Pancreas (tissue), 10 donors: ENCODE measurements at places on chromosomes 3 and 15. TPM values are rescaled to one million over a fixed set of nuclear protein-coding genes. Genes with fewer than 3 reads are reported as not detected.

Gene AMIGO3
- total RNA-seq = not detected

Gene SLC2A2
- total RNA-seq = 0.98 TPM

Gene ATP13A5
- total RNA-seq = 0.14 TPM

DNA sequence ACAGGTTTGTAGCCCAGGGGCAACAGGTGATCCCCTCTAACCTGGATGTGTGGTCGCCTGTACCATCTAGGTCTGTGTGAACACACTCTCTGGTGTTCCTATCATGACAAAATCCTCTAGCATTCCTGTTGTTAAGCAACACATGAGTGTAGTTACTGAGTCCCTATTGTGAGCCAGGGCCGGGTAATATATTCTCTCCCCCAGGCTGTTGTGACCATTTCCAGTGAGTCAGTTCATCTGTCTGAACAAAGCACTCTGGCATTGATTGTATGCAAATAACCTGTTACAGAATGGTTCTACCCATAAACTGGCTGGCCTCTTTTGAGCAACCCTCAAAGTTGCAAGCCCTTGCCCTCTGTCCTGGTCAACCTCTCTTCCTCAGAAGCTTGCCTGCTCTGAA lies 2.6 kb upstream of the FLNB start:
- DNase-seq = no peak

DNA sequence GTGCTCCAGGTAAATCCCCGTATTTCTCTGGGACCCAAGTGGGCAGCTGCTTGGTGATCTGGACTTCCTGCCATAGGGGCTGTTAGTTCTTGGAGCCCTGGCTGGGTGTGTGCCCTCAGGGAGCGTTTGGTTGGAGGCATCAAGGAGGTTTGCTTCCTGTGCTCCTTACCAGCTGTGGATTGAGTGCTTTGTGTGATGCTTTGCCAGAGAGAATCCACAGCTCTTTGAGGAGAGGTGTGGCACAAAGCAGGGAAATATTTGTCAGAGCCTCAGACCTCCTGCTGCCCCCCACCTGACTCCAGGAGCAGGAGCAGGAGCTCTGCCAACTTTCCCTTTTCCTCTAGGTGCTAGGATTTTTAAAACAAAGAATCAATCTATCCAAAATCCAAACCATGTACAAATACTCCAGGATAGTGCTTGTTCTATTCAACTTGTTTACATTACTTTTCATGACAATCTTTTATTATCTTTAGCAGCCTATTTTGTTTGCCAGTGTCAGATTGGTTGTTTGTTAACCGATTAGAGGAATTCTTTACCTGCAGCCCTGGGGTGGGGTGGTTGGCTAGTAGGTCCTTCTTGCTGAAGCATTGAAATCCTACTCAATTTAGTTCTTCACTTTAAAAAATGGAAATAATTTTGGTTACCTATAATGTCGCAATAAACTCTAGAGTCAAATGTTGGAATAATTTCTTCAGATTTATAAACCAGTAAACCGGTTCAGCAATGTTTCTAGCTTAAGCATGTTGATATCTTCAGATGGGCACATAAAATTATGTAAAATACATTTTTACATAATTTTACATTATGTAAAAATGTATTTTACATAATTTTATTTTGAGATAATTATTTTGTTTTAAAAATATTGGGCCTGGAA lies 2.5 kb downstream of the CTDSPL start:
- no peak for DNase-seq

DNA sequence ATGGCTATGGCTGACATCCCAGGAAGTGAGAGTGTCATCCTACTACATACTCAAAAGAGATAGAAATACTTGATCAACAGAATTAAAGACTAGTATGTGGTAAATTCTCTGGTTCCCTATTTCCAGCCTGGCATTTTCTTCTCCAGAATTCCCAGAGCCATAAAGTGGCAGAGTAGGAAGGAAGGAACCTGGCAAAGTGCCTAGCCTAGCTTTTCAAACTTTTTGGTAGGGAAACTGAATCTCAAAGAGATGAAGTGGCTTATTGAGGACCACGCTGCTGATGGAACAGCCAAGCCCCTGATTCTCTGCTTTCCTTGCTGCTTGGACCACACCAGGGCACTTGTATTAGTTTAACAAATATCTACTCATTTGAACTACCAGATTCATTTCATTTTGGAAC lies 312.4 kb upstream of the RORA start:
- no peak for DNase-seq

DNA sequence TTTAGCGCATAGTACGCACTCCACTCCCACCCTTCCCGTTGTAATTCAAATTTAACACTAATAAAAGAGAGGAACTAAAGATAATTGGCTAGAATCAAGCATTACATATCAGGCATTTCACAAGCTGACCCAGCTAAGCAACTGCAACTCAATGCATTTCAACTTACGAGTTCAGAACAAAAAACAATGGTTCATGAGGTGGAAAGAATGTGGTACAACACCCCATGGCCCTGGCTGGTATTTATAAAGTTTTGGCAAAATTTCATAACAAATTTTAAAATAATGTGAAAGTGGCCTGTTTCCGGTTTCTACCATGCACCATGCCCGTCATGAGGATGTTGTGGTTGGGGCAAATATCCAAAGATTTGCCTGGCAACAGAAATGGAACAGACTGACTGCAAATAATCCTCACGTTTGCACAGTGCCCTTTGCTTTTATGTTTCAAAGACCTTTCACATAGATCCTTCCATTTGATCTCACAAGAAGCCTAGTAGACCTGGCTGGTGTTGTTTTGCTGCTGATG lies 455.3 kb upstream of the NR2F2 start:
- DNase-seq = no peak

GRCh38 chr3:190492129-190492528 lies 21.8 kb upstream of the IL1RAP start:
- DNase-seq = no peak
